ENCODE measurements at places on chromosomes 1 and 21.

DNA sequence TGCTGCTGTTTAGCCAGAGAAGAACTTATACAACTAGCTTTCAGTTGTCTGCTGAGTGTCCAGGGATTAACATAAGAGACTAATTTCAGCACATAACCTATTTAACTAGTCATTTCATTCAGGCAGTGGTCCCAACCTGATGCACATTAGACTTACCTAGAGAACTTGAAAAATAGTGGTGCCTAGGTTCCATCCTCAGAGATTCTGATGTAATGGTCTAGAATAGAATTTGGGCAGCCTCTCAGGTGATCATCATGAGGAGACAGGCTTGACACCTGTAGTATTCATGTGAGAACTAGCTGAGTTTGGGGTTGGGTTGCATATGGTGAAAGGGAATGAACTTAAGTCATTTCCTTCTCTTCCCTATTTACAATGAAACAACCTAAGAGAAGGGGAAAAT is 24.8 kb downstream of the CNST start:
- DNase-seq: no peak

GRCh38 chr1:205582471-205583291 is 49.1 kb downstream of the ELK4 start:
- no peak for DNase-seq

GRCh38 chr1:40794974-40795715 is 11.6 kb downstream of the KCNQ4 start:
- no peak for DNase-seq

- no peak for DNase-seq
Observed at GRCh38 chr1:107575226-107575625, 389.8 kb downstream of the VAV3 start.

- no peak for DNase-seq
Observed at GRCh38 chr21:33496345-33496744, 4.8 kb upstream of the DNAJC28 start.

DNA sequence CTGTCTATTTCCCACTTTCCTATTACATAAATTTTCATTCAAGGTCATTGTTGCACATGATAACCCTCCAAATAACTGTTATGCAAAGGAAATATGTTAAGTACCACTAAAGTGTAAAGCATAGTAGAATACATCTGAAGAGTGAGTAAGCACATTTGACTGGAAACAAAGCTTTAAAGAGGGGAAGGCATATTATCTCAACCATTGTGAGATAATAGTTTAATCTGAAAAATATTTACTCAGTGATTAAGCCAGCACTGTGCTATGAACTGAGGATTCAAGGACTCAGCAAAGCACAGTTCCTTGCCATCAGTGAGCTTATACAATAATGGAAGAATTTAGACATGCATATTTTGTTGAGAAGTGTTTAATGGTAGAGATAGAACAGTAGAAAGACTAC is 127.4 kb downstream of the HMCN1 start:
- no peak for DNase-seq

DNA sequence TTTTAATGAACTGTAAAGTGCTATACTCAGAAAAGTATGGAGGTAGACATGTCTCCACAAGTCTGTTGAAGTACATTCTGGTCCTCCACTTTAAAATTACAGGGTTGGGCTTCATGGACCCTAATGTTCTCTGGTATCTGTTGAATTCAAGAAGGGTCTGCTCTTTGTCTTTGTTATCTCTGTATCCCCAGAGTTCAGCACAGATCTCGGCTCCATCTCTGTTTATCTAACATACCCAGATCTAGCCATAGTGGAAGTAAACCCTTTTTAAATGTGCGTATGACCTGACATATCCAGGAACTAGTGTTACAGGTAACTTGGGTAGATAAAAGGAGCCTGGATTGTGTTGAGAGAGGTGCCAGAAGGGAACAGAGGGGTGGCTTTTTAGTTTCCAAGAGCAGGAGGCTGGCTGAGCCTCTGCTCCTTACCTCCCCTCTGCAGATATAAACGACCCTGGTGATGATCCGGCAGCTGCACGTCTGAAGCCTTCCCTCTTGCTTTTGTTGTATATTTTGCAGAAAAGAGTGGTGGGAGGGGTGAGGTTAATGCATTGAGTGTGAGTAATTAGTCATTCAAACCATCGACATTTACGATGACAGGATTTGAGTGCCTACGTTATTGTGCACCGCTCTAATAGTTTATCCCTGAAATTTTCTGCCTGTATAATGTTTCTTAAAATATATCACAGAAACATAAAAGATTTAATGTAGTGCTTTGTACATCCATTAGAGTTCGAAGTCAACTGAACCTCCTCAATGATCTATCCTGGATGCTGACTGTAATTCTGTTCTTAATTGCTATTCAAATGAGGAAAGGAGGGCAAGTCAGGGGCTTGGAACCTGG is 30.8 kb downstream of the ELAVL4 start:
- DNase-seq: no peak

- DNase-seq: no peak
Observed at GRCh38 chr1:28199328-28200233, 23.1 kb upstream of the PTAFR start.

DNA sequence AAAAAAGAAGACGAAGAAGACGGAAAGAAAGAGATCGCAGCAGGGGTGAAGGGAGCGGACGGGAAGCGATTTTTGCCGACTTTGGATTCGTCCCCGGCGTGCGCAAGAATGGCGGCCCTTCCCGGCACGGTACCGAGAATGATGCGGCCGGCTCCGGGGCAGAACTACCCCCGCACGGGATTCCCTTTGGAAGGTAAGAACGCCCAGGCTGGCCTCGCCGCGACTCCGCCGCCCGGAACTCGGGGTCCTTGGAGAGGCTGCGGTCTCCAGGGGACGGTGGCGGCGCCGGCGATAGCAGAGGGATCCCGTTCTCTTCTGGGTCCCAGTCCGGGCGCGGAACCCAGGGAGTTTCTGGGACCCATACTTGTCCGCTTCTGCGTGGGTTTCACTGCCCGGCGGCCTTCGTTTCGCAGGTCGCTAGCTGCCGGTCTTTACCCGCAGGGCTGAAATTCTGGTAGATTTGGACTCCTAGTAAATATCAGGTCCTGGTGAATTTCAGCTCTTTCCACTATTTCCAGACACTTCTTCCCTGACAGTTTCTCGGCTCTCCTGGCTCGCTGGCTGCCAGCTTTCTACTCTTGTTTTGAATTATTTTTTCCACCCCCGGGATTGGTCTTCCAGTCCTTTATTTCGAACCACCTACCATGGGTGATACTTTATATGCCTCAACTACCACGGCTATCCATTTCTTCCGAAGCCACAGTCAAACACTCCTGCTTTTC is 1.0 kb downstream of the PAX7 start:
- DNase-seq: no peak

DNA sequence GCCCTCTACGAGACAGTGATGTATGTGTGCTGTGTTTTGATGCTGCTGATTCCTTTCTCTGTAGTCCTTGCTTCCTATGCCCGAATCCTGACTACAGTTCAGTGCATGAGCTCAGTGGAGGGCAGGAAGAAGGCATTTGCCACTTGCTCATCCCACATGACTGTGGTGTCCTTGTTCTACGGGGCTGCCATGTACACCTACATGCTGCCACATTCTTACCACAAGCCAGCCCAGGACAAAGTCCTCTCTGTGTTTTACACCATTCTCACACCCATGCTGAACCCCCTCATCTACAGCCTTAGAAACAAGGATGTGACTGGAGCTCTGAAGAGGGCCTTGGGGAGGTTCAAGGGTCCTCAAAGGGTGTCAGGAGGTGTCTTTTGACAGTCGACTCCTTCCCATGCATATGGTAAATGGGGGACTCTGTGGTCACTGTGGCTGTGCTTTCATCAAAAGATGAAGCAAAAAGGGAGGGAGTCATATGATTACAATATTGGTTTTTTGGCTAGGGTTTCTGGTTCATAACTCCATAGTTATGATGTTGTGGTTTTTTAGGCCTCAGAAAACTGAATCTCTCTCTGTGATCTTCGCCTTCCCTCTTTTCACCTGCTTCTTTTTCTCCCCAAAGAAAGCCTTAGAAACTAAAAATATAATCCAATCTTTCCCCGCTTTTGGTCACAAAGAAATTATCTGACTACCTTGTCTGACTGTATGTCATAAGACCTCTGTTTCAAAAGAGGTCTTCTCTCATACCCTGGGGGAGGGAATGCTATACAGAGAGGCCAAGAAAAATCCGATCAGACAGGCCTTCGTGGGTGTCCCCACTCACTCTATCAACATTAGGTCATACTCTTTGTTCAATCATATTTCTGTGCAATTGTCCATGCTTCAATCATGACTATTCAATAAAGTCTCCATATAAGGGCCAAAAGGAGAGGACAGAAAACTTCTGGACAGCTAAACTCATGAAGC is 4.2 kb downstream of the OR2T1 start:
- DNase-seq: no peak

DNA sequence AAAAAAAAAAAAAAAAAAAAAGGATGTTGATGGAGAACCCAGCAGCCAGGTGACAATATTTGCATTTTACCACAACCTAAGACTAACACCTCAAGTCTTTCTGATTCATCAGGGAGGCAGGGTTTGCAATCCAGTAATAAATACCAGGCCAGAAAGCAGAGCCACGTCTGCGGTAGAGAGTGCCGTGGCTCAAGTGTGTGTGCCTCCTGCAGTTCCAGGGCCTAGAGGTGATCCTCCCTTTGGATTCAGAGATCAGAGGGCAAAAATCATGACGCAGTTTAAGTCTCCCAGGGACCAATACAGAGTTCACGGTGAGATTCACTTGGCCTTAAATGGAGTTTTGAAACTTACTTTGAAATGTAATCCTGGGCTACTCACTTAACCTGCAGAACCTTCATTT is 34.9 kb downstream of the TMCO4 start:
- DNase-seq: no peak

DNA sequence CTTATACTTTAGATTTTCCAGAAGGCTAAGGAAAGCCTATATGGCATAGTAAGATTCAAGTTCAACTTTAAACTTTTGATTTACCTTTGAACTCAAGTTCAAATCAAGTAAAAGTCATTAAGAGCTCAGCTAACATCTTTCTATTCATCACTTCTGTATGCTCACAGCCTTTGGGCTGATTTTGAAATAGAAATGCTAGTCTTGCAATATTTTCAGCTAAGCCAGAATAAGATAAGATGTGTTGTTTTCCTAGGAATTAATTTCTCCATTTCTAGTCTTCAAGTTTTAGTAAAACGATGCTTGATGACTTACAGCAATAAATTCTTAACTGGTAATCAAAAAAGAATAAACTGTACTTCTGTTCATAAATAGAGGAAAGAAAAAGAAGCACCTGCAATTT is 35.6 kb downstream of the ATP1B1 start:
- no peak for DNase-seq

- no peak for DNase-seq
Observed at GRCh38 chr1:246805135-246805716, 81.0 kb downstream of the SCCPDH start.

- no peak for DNase-seq
Observed at GRCh38 chr1:19036813-19037605, 80.5 kb upstream of the IFFO2 start.

- DNase-seq: no peak
Observed at GRCh38 chr1:51794260-51794659, 84.3 kb downstream of the NRDC start.

- no peak for DNase-seq
Observed at GRCh38 chr1:73662526-73662925, 535.5 kb downstream of the LRRIQ3 start.

DNA sequence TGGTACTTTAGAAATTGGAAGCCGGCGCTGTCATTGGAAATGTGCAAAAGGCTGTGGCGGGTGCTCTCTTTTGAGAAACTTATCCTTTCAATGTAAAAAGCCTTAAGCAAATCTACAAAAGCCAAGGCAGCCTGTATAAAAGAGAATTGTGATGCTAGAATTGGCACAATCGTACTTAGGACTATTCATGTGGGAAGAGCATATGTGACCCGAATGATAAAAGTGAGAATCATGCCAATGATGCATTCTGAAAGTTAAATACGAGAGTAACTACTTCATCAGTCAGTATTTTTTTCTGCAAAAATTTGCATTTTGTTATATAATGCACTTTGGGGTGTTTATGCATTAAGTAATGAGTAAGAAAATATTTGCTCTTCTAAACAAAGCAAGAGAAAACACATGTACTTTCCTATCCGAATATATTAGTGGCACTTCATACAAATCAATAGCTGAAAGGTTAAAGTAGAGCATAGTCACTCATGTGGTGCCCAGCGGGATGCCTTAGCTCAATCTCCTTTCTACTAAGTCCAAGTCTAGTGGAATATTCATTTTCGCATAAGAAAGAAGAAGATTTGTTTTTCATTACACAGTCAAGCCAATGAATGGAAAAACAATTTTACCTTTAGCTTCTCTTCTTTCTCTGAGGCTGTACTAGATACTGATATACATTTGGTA is 1256.6 kb upstream of the B3GALT2 start:
- DNase-seq: no peak

GRCh38 chr1:25204797-25205480 is 27.4 kb downstream of the SYF2 start:
- no peak for DNase-seq

DNA sequence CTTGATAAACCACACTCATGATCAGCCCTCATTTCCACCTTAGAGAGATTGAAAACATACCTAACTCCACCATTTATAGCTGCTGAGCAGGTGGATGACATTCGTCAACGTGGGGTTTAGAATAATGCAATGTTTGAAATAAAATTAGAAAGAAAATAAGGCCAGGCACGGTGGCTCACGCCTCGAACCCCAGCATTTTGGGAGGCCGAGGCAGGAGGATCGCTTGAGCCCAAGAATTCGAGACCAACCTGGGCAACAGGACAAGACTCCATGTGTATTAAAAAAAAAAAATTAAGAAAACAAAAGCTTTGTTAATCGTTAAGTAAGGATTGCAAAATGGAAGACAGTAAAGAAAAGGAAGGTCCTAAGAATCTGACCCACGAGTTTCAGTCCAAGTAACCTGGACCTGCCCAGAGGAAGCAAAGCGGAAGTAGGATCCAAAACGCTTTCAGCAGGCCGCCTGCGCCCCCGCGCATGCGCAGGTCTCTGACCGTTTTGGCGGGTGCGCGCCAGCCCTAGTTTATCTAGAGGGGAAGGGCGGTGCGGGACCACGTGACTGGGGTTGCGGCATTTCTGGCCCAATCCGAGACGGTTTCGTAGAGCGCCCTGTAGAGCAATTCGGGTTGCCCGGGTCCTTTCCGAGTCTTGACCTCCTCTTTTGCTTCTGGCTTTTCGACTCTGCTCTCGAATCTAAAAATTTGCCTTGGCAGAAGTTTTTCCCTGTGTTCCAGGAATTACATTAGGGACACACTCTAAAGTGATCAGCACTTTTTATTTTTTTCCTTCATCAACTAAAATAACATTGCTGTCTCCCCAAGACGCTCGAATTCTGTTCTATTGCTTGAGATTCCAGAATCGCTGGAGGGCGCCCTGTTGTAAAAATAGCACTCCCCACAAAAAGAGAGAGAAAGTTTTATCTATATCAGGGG is 22.5 kb downstream of the ANP32E start:
- peak; percentile 93 for DNase-seq

GRCh38 chr1:15704526-15705183 is 20.5 kb downstream of the PLEKHM2 start:
- DNase-seq: no peak

DNA sequence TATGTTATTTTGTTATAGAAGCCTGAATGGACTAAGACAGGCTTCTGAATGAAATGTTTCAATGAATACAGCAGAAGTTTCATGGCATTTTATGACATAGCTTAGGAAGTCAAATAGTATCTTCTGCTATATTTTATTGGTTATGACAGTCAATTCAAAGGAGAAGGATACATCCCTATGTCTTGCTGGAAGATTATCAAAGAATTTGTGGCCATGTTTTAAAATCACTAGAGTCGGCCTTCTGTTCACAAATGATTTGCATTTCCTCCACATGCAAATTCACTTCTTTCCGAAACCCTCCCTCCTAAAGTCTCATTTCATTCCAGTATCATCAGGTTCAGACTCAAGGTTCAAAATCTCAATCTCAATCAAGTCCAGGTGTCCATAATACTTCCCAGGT is 679.2 kb upstream of the ADAMTS5 start:
- no peak for DNase-seq

GRCh38 chr21:25563361-25564116 is 43.7 kb downstream of the MRPL39 start:
- DNase-seq: no peak

All from substantia nigra (tissue), 51 donors.